Activated CD8-positive, alpha-beta memory T cell treated with anti-CD3 and anti-CD28 coated beads for 36 hours (primary cell): ENCODE measurements at places on chromosomes 13 and 19. TPM values are rescaled to one million over a fixed set of nuclear protein-coding genes. Genes with fewer than 3 reads are reported as not detected.

The GPR12 gene
- total RNA-seq: not detected

The MEF2B gene
- 0.80 TPM for total RNA-seq

The MTUS2 gene
- not detected for total RNA-seq

The KCNRG gene
- total RNA-seq: 0.86 TPM

The ZNF490 gene
- total RNA-seq: 7.1 TPM

The CEACAM5 gene
- total RNA-seq: not detected

The SIGLEC11 gene
- not detected for total RNA-seq

The KIR3DL2 gene
- 0.40 TPM for total RNA-seq
